ENCODE measurements at places on chromosomes 1 and 21.

DNA sequence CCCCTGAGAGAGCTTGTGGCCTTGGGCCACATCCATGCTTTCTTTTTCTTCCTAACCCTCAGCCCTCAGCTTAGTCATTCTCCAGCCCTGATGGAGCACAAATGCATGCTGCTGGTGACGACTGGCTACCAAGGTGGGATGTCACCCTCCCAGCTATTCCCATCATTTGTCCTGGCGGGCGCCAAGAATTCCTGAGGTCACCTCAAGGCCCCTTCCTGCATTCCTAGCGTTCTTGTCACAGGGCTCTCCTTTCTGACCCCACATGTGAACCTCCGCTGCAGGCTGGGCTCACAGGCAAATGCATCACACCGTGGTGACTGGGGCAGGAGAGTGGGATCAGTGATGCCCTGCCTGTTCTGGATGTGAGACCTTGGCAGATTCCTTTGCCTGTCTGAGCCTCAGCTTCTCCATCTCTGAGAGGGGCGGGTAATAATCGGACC is 53.4 kb upstream of the IFFO2 start:
- no peak for DNase-seq

GRCh38 chr1:41340655-41341364 is 20.4 kb upstream of the FOXO6 start:
- no peak for DNase-seq

DNA sequence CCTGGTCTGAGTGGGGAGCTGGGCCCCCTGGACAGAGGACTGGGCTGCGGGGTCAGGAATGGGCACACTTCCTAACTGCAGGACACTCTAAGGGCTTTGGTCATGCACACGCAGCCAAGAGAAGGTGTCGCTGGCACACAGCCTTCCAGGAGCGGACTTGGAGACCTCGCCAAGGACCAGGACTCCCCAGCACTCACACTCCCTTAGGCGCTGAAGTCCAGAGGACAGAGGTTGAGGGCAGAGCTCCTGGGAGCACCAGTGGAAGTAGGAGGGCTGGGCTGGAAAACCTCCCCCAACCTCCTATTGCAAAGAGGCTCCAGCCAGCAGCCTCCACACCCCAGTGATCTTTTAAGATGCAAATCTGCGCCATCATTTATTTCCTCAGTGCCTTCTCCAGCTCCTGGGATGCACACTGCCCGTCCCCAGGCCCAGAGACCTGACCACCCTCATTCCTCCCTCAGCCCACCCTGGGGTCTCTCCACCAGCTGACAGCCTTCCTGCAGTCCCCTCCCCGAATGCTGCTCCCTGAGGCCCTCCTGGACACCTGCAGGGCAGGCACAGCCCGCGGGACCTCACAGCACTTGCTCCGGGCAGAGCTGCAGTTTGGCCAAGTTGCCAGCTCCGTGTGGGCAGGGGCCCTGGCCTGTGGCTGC is 3.0 kb downstream of the TSPEAR start:
- DNase-seq = no peak

GRCh38 chr21:42279341-42279871 is 35.8 kb downstream of the TFF3 start:
- no peak for DNase-seq

- no peak for DNase-seq
These were observed 1.6 kb downstream of the COLGALT2 start for GRCh38 chr1:184035719-184036516.

- DNase-seq = no peak
These were observed 70.0 kb downstream of the CLCA4 start for GRCh38 chr1:86616871-86617270.

GRCh38 chr1:207007352-207008033 is 25.1 kb downstream of the C1orf116 start:
- no peak for DNase-seq

- DNase-seq = no peak
These were observed 123.6 kb upstream of the ZNF648 start for GRCh38 chr1:182185136-182185535.

DNA sequence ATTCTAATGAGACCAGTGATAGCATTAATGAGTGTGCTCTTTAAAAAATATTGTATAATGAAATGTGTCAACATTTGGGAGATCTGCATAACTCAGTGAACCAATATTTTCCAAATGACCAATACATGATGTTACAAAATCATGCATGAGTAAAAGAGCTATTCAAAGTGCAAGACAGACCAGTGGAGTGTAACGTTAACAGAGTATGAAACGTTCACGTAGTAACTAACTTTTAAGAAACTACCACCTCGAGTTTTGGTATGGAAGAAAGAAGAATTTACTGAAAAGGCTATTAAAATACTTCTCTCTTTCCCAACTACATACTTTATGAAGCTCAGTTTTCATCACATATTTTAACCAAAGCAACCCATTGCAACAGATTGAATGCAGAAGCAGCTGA is 9.6 kb upstream of the SLC6A9 start:
- DNase-seq = no peak

DNA sequence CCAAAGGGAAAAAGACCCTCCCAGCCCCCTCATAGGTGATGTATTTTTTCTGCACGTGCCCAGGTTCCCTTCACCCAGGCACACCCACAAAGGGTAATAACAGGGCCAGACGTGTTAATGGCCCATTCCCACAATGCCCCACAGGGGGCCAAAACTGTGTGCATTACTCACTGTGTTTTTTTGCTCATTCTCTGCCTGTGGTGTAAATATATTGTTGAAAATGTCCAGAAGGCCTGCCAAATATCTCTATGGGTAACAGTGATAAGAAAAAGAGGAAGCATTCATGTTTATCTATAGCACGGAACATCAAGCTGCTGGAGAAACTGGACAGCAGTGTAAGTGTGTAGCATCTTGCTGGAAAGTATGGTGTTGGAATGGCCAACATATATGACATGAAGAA is 21.9 kb downstream of the RHEX start:
- DNase-seq = no peak

DNA sequence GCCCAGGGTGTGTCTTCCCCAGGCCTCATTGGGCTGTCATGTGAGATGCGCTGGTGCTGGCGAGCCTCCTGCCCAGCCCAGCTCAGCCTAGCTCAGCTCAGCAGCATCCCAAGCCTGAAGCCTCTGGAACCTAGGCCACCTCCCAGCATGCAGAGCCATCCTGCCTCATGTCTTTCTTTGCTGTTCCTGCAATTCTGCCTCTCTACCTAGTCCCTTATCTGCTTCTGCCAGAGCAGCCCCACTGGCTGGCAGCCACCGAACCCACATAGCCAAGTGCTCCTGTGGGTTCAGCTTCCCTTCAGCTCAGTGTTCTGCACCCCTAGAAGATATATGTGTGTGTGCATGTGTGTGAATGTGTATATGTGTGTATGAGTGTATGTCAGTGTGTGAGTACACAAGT is 291.5 kb upstream of the VAMP3 start:
- no peak for DNase-seq

- DNase-seq = no peak
These were observed 404.0 kb upstream of the VAMP3 start for GRCh38 chr1:7366955-7367665.

GRCh38 chr1:93576746-93577145 is 104.9 kb downstream of the BCAR3 start:
- no peak for DNase-seq

- no peak for DNase-seq
These were observed 5.0 kb downstream of the LRRC71 start for GRCh38 chr1:156925154-156926010.

- DNase-seq = no peak
These were observed 66.6 kb upstream of the EFHD2 start for GRCh38 chr1:15343099-15343498.

DNA sequence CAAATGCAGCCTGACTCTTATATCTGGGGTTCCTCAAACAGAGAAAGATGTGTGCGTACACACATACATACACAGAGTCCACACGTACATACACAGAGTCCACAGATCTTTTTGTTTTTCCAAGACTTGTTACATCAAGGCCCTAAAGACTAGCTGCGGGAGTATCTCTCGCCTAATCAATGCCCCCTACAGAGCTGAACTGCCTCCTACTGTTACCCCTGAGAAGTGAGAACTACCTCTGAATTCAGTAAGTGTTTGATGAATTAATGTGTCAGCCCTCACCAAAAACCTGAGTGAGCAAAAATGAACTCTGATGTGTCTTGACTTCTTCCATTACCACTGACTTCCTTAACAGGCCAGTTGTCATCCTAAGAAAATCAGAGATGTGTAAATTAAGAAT is 351.2 kb downstream of the HHIPL2 start:
- DNase-seq = no peak
